GM13976 (cell line): ENCODE measurements at places on chromosomes 1 and 21.
A peak's percentile ranks its signal among the peaks of the same experiment; 100 is the strongest.

DNA sequence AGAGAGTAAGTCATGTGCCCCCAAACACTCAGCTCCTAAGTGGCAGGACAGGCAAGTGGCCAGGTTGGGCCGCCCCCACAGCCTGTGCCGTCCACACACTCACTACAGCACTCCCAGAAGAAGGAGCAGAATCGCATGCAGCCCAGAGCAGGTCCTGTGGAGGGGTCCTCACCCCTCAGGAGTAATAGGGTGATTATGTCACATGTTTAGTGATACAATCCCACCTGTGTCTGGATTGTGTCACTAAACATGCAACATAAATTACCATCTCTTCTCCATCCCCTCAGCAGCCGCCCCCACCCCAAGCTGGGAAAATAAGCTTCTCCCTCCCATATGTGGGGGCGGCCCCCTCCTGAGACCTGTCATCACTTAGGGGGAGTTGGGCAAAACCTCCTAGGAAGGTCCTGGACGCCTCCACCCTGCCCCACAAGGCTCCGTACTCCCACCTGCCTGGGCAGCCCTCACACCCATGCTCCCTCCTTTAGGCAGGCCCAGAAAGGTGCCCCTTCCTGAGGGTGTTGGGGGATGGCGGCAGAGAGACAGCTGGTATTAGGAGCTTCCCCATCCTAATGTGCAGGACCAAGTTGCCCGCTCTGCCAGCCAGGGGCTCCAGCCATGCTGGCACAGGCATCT lies 56.9 kb downstream of the STUM start:
- no peak for DNase-seq

- DNase-seq = no peak
These were observed 40.4 kb downstream of the MTR start for GRCh38 chr1:236835491-236835890.

DNA sequence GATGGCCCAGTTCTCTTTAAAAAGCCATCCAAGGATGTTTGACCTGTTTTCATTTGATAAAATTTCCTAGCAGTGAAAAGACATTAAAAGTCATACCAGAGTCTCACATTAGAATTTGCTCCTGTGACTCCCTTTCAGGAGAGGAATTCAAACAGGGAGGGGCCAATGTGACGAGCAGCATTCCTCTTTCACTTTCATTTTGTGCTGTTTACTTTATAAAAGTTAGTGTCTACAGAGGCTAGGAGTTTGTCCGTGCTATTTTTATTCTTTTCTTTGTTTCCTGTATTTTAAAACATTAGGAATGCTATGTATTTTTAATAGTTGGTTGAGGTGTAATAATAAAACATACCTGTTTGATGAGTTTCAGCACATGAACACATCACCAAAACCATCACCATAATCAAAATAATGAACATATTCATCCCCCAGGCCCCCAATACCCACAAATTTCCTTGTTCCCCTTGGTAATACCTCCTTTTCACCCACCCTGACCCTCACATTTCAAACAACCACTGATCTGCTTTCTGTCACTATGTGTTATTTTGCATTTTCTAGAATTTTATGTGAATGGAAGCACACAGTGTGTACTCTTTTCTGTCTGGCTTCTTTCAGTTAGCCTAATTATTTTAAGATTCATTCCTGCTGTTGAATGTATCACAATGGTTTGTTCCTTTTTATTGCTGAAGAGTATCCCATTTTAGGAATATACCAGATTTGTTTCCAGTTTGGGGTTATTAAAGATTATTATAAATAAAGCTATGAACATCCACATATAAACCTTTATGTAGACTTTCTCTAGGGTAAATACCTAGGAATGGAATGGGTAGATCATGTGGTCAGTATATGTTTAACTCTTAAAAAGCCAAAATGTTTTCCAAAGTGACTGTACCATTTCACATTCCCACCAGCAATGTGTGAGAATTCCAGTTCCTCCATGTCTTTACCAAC lies 129.5 kb downstream of the TENT5C start:
- DNase-seq = peak; percentile 48

DNA sequence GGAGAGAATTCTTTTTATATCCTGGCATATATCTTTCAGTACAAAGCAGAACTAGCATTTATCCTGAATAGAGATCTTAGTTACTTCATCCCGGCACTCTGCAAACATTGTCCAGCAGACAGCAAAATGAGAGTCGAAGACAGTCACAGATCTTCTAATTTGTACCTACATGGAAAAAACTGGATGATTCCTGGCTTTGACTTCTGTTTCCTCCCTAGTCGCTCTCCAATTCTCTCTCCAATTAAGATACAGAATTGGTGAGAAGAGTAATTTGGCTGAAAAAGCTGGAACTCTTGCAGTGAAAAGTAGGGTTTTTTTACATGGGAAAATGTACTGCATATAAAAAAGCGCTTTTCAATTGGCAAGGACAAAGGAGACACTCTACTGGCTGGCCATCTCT lies 151.1 kb upstream of the C8B start:
- DNase-seq = no peak

DNA sequence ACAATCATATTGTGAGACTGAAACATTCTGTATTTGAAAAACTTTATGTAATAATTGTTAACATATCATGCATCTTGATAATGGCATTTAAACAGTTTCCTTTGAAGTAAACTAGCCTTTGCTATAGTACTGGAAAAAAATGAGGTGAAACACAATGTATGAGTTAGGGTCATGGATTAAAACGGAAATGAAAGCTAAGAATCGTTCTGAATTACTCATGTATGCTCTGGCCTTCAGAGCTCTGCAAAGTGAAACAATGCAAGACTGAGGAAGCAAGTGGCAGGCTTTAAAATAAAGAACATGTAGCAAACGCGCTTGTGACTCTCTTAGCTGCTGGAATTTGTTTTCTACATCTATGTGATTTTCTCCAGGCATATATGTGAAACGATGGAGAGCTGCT lies 317.1 kb downstream of the DPYD start:
- no peak for DNase-seq

DNA sequence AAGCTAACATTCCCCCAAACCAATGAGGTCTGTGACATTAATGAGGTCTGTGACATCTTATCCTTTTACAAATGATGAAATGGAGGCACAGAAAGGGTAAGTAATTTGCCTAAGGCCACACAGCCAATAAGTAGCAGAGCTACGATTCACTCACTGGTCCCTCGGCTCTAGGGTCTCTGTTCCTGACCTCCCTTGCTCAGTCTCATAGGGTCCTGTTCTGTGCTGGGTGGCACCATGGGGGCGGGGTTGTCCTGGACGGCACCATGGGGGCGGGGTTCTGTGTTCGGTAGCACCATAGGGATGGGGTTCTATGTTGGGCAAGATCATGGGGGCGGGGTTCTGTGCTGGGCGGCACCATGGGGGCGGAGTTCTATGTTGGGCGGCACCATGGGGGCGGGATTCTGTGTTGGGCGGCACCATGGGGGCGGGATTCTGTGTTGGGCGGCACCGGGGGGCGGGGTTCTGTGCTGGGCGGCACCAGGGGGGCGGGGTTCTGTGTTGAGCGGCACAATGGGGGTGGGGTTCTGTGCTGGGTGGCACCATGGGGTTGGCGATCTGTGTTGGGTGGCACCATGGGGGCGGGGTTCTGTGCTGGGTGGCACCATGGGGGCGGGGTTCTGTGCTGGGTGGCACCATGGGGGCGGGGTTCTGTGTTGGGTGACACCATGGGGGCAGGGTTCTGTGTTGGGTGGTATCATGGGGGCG lies 55.6 kb downstream of the CLSTN1 start:
- DNase-seq = no peak

DNA sequence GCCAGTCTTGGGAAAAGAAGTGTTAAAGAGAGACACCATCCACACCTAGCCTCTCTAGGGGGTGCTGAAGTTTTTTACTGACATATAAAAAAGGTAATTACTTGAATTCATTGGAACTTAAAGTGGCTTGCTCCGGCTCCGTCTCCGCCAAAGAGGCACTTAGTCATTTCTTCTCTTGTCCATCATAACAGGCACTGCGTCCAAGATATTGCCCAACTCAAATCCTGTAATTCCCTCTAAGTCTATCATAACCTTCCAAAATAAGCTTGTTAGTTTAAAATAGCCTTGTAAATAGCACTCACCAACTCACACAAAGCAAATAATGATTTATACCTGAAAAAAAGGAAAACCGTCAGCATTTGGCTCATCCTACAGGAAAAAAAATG lies 160.5 kb downstream of the ZBTB18 start:
- DNase-seq = no peak

GRCh38 chr1:202254454-202255252 lies 61.1 kb downstream of the LGR6 start:
- DNase-seq = no peak

- DNase-seq = no peak
These were observed 175.7 kb downstream of the ZZZ3 start for GRCh38 chr1:77506771-77507170.

GRCh38 chr21:29307718-29308455 lies 9.2 kb downstream of the BACH1 start:
- DNase-seq = no peak

DNA sequence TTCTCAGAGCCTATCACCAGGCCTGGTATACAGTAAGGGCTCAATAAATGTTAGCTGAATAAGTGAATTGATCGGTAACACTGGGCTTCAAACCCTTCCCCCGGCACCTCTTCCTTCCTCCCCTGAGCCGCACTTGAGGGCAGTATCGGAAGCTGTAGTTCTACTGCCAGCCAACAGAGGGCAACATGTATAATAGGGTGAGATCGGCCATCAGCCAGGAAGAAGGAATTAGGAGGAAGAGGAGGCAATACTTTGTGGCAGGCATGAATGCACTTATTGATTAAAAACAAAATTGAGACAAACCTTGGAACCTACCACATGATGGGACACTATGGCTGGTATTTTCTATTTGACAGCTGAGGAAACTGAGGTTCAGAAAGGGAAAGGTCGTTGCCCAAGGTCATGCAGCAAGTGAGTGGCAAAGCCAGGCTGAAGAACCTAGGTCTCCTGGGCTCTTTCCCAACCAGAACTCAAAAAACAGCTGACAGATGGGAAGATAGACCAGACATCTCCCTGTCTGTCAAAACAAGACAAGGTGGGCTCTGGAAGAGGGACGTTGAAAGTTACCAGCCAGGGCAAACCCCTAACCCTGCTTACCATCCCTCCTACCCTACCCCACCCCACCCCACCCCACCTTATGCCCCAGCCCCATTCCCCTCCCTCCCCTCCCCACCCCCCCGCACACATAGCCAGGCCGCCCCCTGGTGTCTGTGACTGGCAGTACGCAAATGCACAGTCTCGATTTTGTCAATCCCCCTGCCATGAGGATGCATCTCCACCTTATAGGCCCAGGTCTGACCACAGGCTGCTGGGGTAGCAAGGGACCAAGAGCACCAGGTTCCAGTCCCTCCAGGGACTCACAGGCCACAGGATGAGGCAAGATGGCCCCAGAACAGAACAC lies 107.3 kb upstream of the RUNX3 start:
- peak; percentile 81 for DNase-seq

- no peak for DNase-seq
These were observed 269.5 kb downstream of the DSCAM start for GRCh38 chr21:40577285-40578043.

DNA sequence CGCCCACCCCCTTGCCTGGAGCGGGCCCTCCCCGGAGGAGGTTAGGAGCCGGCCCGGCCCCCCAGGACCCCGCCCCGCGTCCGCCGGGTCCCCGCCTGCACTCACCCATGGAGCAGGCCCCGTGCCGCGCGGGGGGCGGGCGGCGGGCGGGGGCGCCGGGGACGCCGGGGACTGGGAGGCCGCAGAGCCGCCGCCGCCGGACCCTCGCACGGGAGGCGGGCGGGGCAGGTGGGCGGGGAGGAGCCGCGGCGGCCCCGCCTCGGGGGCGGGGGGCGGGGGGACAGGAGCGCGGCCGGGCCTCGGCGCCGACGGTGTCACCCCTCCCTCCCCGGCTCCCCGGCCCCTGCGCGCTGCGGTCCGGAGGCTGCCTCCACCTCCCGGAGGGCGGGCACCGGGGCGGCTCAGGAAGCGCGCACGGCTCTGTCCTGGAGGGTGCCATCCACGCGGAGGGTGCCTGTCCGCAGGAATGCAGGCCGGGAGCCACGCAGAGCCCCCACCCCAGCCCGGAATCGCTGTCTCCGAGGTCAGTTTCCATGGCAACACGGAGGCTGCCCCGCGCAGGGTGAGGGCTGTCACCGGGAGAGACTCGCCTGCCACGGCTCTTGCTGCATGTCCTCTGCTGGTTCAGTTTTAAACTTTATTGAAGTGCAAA lies 5.9 kb upstream of the PLEKHG5 start:
- DNase-seq = peak; percentile 80

DNA sequence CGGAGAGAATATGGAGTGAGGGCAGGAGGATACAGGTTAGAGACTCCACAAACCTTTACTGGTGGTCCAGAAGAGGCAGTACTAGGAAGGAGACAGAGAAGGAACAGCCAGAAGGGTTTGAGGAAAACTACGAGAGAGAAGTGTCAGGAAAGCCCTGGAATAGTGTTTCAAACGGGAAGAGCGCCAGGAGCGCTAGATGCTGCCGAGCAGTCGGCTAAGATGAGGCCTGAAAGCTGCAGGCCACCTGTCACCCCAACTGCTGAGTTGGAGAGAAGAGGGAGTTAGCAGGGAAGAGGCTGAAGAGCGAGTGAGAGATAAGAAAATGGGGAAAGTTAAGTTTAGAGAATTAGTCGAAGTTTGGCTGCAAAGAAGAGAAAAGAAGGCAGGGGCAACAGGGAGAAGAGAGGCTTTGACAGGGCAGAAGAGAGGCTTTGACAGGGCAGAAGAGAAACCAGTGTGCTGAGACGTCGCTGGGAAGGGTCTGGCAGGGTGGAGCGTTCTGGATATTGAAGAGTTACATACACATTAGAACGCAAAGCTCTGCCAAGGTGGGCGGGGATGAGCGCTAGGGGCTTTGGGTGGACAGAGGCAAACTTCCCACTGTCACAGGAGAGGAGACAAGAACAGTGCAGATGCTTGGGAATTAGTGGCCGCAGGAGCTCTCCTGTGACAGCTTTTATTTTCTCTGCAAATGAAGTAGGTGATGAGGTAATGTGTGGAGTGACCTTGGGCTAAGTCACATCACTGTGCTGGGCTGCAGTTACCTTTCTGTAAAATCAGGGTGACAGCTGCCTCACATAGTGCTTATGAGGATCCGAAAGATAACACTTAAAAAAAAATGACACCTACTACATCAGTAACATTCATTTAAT lies 31.2 kb downstream of the PCSK9 start:
- DNase-seq = no peak

GRCh38 chr21:45248893-45249381 lies 38.8 kb downstream of the POFUT2 start:
- DNase-seq = no peak

DNA sequence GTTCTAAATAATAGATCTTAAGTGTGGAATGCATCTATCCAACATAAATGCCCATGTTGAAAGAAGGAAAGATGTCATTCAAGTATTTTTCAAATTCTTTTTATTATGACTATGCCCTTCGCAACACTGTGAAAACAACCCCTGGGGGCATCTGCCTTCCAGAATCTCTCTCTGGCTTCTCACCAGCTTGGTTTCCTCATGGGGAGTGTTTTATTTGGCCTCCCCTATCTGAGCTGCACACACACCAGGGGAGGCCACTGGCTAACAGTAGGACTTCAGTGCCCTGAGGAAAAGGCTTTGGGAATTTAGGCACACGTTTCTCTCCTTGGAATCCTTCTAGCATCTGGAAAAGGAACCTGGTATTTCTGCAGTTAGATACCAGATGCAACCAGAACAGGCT lies 130.6 kb downstream of the EDEM3 start:
- no peak for DNase-seq
